Testis (tissue), 5 donors: ENCODE measurements at places on chromosomes 6 and 20. TPM values are rescaled to one million over a fixed set of nuclear protein-coding genes. Genes with fewer than 3 reads are reported as not detected.

DNA sequence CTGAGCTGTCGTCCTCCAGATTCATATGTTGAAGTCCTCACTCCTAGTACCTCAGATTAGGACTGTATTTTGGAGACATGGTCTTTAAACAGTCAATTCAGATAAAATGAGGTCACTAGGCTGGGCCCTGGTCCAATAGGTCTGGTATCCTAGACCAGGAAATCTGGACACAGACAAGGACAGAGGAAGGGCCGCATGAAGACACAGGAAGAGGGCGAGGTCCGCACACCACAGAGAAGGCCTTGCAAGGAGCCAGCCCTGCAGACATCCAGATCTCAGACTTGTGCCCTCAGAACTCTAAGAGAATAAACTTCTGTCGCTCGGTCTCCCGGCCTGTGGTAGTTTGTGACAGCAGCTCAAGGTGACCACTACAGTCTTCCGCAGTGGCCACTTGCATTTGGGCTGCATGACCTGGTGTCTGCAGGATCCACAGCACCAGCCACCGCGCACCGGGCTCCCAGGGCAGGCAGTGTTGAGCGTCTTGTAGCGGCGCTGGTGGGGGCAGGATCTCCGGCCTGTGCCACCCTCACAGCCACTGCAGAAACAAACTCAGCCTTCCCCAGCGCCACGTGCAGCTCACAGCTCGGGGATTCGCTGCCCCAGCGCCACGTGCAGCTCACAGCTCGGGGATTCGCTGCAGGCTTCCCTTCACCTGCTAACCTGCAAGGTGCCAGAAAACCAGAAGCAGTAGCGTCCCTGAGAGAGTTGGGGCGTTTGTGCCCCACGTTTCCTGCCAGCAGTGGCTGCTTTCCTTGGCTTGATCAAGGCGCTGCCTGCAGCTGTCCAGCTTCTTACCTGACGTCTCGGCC, 6.0 kb upstream of the RBM38 start:
- no peak for DNase-seq

DNA sequence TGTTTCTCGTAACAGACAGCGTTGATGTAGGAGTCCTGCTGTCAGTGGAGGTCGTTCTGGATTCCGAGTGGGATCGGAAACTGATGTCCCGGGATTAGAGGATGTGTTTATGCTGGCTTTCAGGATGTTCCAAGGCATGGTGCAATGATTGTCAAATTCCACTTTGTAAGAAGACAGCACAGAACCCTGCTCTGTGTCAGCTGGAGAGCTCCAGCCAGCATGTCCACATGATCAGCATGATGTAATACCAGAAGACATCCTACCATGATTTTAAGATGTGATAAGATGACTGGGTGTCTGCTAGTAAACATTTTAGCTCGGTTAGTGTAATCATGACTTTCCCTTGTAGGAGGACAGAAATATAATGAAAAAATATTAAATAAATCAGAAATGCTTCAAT, 20.3 kb downstream of the ENPP1 start:
- DNase-seq, result no peak

DNA sequence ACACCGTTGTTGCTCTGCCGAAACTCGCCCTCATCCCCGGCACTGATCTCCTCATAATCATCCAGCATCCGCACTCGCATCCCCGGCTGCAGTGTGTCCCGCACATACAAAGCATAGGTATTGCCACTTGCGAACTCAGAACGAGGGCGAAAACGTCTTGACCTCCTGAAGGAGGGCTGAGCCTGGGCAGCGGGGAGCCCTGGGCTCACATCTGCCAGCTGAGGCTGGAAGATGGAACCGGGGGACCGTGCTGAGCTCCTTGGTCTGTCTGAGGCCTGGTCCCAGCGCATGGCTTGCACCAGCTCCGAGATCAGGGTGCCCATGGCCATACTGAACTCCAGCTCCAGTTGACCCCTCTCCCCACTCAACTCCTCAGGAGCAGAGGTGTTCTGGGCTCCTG, 2.7 kb downstream of the CUL7 start:
- no peak for DNase-seq

DNA sequence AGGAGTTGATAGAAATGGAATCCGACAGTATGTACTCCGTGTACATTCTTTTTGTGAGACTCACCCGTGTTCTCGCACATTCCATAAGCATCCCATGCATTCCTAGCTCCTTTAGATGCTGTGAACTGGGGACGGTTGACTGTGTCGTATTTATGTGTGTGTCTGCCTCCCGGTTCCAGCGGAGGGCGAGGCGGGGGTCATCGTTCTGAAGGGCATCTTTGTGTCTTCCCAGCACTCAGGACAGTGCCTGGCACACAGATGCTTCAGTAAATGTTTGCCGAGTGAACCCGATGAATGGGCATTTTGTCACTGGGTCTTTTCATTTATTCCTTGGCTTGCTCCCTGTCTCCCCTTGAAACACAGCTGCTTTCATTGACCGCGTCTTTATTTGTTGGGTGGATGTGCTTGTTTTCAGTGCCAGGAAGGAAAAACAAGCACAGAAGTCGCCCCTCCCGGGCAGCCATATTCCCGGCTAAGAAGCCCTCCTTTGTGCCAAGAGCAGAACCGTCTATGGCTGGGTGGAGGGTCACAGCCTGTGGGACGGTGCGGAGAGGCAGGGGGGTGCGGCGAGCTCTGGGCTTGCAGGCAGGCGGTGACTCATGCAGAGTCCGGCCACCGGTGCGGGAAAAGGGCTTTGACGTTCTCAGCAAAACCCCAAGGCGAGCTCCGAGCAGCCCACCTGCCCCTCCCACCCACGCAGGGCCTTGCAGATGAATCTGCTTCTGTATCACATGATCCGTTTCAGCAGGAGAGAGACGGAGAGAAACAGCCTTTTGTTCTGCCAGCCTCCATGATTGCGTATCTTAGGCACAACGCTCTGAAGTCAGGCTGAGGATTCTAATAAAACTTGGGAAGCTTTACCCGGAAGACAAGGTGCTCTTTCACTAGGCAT, 11.2 kb upstream of the PSMG4 start:
- peak; percentile 60 for DNase-seq

DNA sequence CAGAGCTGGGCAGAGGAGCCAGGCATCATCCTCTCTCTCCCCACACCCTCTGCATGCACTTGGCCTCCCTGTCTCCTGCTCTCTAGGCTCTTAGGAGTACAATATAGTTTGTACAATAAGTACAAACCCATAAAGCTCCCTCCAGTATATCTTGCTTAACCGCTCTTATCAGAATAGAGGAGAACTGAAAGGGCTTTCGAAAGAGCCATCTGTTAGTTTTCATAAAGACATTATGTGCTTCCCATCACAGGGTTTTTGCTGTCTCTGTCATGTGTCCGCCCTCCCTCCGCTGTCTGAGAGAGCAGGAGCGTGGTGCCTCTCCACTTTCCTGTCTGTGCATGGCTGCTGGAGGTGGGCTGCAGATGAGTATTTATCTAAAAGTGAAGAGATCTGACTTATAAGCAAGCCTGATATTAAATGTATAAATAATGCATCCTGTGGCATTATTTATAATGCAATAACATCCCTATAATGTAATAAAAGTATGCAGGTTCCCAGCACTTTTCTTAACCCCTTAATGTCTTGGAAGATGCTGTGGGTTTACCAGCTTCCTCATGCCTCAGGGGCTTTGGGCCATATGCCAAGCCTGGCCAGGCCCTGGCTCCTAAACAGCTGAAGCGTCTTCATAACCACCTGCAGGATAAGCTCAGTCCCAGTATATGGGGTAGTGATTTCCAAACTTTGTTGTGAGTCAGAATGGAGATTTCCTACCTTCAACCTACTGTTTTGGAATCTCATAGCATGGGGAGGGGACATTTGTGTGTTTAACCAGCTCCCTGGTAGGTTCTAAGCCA, 297.1 kb downstream of the DHX35 start:
- DNase-seq, result peak; percentile 18

DNA sequence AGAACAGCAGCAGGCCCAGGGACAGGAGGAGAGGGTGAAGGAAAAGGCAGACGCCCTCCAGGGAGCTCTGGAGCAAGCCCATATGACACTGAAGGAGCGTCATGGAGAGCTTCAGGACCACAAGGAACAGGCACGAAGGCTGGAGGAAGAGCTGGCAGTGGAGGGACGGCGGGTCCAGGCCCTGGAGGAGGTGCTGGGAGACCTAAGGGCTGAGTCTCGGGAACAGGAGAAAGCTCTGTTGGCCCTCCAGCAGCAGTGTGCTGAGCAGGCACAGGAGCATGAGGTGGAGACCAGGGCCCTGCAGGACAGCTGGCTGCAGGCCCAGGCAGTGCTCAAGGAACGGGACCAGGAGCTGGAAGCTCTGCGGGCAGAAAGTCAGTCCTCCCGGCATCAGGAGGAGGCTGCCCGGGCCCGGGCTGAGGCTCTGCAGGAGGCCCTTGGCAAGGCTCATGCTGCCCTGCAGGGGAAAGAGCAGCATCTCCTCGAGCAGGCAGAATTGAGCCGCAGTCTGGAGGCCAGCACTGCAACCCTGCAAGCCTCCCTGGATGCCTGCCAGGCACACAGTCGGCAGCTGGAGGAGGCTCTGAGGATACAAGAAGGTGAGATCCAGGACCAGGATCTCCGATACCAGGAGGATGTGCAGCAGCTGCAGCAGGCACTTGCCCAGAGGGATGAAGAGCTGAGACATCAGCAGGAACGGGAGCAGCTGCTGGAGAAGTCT, 25.5 kb downstream of the C20orf173 start:
- DNase-seq, result peak; percentile 63

DNA sequence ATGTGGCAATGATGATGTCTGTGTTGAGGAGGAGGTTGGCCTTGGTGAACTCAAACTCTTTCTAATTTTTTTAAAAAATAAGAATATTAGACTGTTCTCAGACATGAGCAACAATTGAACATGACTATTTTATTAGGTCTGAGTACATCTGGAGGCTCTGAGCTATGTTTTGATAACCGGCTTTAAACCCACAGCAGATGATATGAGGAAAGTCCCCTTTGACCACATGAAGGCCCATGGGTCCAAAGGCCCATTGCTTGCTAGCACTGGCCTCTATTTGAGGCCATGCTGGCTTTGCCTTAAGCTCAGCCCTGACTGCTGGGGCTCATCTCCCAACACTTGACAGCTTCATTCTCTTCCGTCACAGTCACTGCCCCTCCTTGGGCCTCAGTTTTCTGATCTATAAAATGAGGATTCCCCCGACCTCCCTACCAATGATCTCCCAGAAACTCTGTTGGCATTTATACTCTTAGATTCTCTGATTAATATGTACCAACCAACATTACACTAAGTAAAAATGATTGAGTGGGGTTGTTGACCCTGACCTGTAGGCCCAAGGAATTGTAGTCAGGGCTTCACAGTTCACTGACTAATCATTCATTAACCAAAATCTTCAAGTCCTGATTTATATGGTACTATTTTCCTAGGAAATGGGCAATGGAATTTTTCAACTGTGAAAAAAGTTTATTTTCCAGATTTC, 23.9 kb upstream of the TINAG start:
- DNase-seq, result no peak

GRCh38 chr6:43658161-43658560, 13.3 kb downstream of the RSPH9 start:
- DNase-seq, result no peak

GRCh38 chr6:29461021-29461814, 4.3 kb downstream of the OR2H1 start:
- no peak for DNase-seq

DNA sequence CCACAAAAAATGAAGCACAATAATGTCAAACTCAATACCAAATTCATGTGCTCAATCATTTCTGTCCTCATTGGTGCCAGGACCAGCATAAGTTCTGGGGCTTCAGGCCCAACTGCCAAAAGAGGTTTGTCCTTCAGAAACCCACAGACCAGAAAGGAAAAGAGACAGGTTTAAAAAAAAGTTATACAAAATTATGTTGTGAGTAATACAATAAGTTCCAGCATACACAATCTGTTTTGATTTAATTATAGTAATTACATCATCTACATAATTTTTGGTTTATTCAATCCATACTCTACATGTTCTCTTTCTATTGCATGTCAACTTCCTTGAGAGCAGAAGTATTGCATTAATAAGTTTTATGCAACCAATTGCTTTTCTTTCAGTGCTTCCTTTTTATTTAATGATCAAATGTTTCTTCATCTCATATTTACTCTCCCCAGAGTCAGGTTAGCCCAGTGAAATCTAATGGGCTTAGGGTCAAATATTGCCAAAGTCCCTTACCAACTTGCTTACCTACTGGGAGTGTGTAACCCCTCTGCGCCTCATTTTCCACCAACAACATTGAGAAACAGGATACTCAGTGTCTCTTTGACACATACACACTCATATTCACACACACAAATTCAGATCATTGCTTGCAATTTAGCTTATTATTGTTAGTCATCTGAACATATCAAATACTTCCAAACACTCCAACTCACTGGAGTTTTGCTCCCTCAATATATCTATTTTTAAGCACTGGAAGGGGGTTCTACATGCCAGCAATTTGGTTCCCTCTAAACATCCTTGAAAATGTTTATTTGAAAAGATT, 424.4 kb upstream of the MARCKS start:
- no peak for DNase-seq

- DNase-seq, result no peak
Observed at GRCh38 chr6:154931711-154932424, 63.2 kb upstream of the TIAM2 start.

The ZSCAN31 gene
- total RNA-seq, result 29.0 TPM

The TMEM30A gene
- total RNA-seq, result 57.4 TPM

The CLDN20 gene
- not detected for total RNA-seq

The CST2 gene
- total RNA-seq, result not detected
